ENCODE measurements at places on chromosomes 6 and 20.

GRCh38 chr6:163123098-163123497, 291.4 kb upstream of the QKI start:
- DNase-seq: no peak

DNA sequence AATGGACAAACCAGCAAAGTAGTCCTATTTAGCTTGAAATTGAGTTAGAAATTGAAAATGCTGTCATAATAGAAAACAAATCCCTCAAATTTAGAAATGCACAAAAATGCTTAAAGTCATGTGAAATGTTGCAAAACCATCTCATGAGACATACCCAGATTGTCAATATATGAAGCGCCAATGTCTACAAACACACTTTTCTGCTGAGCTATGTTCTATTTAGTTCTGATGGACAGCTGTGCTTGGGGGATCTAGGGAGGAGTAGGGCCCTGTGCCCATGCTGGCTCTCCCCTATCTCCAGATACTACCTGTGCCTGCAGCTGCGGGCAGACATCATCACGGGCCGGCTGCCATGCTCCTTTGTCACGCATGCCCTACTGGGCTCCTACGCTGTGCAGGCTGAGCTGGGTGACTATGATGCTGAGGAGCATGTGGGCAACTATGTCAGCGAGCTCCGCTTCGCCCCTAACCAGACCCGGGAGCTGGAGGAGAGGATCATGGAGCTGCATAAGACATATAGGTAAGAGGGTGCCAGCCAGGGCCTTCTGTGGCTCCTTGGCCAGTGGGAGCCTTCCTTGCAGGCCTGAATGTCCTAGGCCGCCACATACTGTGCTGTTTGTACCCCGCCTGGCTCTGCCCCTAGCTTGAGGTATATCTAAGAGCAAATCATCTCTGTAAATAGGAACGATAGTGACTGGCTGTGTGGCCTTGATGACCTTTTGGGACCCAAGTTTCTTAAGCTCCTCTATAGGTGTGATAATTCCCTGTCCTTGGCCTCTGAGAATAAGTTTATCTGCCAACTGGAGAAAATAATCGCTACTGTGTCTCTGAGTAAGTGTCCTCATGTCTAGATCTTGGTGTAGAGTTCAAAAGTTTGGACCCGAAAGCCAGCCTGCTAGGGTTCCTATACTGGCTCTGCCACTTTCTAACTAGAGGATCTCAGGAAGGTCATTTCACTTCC, 30.6 kb downstream of the EPB41L1 start:
- no peak for DNase-seq

DNA sequence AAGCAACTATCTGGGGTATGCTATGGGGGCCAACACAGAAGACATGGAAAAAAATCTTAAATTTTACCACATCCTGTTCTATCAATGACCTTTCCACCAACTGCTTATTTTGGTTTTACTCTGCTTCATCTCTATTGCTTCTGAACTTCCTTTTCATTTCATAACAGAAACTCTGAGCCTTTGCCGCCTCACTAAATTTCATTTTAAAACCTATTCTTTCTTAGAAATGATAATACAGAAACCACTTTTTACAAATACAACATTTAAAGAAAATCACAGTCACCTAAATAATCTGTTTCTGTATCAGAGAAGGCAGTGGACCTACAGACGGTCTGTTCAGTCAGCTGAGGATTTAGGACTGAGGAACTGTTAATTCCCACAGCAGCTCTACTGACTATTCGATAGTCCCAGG, 117.5 kb downstream of the KCNQ5 start:
- DNase-seq: no peak

DNA sequence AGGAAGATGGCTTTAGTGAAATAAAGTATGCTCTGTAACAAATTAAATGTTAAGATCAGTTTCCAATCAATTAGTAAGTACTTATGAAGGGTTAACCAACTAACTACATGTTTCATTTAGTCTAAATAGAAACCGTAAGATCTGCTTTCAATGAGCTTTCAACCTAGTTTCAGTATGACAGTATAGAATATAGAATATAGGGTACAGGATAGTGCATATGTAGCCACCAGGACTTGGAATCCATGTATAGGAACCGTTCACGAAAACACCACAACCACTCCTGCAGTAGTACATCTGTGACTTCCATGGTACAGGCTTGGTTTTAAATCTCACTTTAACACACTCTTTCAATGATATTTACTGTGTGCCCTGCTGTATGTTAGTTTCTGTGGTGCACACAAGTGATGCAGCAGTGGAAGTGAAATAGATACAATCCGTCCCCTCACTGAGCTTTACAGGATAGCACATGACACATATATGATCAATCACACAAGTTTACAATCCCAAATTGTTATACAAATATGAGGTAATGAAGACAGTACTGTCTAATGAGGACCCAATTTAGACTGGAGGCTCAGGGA, 479.7 kb upstream of the MARCKS start:
- DNase-seq: no peak

DNA sequence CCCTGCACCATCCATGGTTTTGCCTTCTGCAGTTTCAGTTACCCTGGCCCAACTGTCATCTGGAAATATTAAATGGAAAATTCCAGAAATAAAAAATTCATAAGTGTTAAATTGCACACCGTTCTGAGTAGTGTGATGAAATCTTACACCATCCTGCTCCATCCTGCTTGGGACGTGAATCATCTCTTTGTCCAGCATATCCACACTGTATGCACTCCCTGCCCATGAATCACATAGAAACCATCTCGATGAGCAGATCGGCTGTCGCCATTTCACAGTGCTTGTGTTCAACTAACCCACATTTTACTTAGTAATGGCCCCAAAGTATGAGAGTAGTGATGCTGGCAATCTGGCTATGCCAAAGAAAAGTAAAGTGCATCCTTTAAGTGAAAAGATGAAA, 105.9 kb upstream of the ID4 start:
- no peak for DNase-seq

DNA sequence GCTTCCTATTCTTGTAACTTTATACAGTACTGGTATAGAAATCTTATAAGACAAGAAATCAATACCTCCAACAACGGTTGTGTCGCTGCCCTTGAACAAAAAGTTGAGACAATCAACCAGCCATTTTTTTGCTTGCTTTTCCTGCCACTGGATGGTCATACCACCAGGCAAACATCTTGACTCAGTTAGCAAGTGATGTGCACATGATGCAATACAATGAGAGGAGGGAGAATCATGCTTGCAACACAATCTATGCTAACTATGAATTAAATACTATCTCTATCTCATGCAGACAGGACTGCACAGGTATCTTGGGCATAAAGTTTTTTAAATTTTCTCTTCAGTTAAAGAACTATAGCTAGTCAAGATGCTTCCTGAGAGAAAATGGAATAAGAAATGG, 877.7 kb upstream of the CITED2 start:
- no peak for DNase-seq

- DNase-seq: no peak
Measured at GRCh38 chr20:34643928-34644327, 33.0 kb downstream of the PIGU start.

GRCh38 chr6:159114569-159114968, 54.6 kb upstream of the FNDC1 start:
- DNase-seq: no peak

GRCh38 chr6:79635232-79635543, 4.1 kb downstream of the SH3BGRL2 start:
- DNase-seq: no peak

DNA sequence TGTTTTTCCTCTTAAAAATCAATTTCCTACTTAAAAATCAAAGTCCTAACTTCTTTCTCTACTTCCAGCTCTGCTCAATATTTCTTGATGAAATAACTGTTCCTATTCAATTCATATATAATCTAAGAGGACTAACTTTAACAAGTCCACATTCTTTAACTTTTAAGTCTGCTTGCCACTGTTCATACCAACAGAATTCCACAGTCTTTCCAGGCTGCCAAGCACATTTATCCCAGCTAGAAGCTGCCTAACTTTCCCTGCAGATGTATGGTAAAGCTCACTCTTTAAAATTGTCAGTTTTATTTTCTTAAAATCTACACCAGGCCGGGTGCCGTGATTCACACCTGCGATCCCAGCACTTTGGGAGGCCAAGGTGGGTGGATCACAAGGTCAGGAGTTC, 11.5 kb downstream of the CALHM6 start:
- no peak for DNase-seq

- DNase-seq: no peak
Measured at GRCh38 chr6:113813142-113813541, 44.0 kb upstream of the MARCKS start.

GRCh38 chr20:63465380-63466249, 6.8 kb downstream of the KCNQ2 start:
- no peak for DNase-seq

DNA sequence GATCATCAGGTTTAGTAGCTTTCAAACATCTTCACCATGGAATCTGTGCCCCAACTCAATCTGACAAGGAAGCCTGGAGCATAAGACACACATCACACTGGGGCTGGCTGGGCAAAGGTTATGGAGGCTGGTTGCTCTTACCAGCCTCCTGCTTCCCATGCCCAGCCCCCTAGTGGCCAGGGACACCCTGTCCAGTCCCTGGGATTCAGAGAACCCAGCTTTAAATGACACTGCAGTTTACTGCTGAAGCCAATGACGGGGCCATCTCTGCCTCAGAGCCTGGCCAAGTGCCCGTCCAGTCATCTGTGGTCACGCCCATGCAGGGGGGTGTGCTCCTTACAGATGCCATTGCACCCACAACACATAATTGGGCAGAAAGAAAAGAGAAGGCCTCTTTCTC, 272.9 kb downstream of the SMOC2 start:
- DNase-seq: no peak

DNA sequence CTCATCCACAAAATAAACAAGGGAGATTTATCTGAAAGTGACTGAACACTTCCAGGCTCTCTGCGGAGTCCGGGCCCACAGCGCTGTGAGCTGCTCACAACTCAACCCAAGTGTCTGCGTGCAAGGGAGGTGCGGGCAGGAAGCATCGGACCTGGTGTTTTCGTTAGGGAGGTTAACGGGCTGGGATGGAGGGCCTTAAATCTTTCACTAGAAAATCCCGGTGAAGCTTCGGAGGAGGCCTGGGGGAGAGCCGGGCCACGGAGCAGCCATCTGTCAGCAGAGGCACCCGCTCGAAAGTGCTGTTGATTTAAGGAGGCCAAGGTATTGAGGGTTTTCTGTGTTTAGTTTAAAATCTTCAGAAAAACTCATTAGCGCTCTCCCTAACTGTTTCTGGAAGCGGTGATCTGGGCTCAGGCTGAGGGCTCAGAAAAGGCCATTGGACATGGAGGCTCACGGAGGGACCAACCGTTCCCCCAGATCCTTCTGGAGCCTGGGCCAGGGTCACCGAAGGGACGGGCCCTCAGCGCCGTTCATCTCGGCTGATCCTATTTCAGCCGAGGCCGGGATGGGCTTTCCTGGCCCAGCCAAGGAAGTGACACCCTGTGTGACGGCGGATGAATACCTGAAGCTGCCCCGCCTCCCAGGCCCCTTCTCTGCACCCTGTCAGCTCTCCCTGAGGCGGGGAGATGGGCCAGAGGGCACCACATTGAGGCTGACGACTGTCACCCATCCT, 20.7 kb downstream of the GATA5 start:
- DNase-seq: no peak

DNA sequence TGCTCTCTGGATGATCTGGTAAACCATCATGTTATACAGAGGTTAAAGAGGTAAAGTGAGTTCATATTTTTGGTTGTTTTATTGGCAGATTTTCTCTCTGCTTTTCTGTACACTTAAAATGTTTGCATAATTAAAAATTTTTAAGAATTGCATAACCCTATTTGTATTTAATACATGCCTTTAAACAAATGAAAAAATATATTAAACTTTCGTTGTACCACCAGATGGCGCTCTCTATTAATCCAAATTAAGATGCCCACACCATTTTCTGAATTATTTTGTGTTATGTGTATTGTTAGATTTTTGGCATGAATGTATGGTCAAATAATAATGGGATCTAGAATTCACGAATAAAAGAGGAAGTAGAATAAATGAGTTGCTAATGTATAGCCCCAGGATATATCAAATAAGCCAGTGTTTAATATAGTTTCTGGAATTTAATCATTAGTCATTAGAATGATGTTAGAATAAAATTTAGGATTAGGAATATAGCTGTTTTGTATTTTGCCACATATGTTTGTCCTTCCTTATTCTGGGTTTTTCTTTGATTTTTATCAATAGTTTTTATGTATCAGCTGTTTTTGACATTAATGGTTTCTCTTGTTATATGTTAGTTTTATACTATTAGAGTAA, 38.9 kb downstream of the SMAP1 start:
- DNase-seq: peak; percentile 3

- no peak for DNase-seq
Measured at GRCh38 chr6:10309457-10310329, 105.2 kb downstream of the TFAP2A start.

All from effector memory CD4-positive, alpha-beta T cell (primary cell).